Smooth muscle cell of the pulmonary artery (primary cell): ENCODE measurements at places on chromosomes 12 and 14. TPM values are rescaled to one million over a fixed set of nuclear protein-coding genes. Genes with fewer than 3 reads are reported as not detected.

Gene FAM216A
- total RNA-seq = 11.9 and 17.3 TPM in 2 replicates

Gene RNASE1
- 1.6 and 7.6 TPM in 2 replicates for total RNA-seq

Gene ACOT6
- total RNA-seq = not detected in 2 replicates

Gene CHGA
- not detected in 2 replicates for total RNA-seq

Gene NPFF
- total RNA-seq = not detected in 2 replicates

Gene RPL10L
- not detected in 2 replicates for total RNA-seq

Gene SIX4
- total RNA-seq = 10.9 and 14.8 TPM in 2 replicates

Gene PABPN1
- total RNA-seq = 59.7 and 77.2 TPM in 2 replicates
